ENCODE measurements at places on chromosomes 1 and 21.

DNA sequence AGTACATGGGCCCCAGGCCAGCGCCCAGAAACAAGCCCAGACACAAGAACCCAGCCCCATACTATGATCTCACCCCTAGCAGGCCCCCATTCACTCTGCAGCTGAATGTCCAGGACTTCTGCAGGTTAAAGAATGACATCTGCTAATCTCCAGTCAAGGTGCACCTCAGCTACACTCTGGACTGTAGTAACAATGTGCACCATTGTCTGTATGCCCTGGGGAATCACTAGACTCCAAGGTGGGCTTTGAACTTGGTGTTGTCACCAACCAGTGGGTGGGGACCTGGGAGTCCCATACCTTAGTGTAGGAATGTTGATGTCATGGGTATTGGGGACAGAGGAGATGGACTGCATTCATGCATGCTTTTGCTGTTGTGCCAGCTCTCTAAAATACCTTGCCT lies 10.3 kb downstream of the KCNE1 start:
- DNase-seq = no peak

GRCh38 chr1:153260585-153261280 lies 1.2 kb downstream of the LORICRIN start:
- DNase-seq = no peak

GRCh38 chr1:113963281-113963906 lies 15.9 kb upstream of the OLFML3 start:
- DNase-seq = no peak

GRCh38 chr1:244011271-244011670 lies 39.8 kb upstream of the ZBTB18 start:
- DNase-seq = no peak

- DNase-seq = no peak
These were observed 98.5 kb upstream of the DMRTA2 start for GRCh38 chr1:50521703-50522102.

DNA sequence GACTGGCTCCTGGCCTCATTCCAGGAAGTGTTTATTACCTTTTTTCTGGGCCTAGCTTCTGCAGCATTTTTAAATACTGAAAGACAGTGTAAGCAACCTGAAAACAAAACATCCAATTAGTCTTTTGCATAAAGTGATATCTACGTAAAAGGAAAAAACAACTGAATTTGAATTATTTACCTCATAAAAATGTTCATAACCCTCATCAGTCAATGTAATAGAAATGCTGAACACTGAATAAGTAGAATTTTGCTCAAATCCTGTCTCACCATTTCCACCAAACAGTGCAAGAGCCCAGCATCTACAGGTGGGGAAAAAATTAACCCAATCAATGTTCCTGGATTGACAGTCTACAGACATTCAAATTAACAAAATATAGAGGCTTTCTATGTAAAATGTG lies 64.0 kb downstream of the NRDC start:
- no peak for DNase-seq

DNA sequence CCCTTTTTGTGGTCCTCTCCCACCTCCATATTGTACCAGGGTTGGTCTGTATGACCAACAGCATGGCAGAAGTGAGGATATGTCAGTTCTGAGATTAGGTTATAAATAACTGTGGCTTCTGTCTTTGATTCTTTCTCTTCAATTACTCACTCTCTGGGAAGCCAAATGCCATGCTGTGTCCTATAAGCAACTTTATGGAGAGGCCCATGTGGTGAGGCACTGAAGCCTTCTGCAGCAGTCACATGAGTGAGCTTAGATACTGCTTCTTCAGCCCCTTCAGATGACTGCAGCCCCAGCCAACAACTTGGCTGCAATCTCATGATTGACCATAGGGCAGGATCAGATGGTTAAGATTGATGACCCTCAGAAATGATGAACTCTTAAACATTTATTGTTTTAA lies 34.0 kb upstream of the SAMD13 start:
- no peak for DNase-seq

GRCh38 chr1:8649875-8650274 lies 167.6 kb downstream of the RERE start:
- DNase-seq = no peak

GRCh38 chr1:45009296-45009865 lies 1.7 kb downstream of the HECTD3 start:
- no peak for DNase-seq

GRCh38 chr1:201501144-201501543 lies 5.8 kb downstream of the CSRP1 start:
- DNase-seq = no peak

DNA sequence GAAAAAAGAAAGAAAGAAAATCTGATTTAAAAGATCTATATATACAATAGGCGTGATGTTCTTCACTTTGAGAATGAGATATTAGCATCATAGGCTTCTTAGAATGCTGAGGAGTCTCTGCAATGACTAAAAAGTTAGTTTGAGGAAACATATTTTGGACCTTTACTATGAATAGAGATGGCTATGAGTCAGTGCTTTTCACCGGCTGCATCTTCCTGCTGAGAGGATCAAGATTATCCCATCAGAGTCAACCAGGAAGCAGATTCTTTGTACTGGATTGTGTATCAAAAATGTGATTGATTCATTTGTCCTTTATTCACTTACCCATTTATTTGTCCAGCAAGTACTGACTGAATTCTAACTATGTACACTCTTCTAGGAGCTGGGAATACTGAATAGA lies 144.2 kb downstream of the KCNK2 start:
- no peak for DNase-seq

DNA sequence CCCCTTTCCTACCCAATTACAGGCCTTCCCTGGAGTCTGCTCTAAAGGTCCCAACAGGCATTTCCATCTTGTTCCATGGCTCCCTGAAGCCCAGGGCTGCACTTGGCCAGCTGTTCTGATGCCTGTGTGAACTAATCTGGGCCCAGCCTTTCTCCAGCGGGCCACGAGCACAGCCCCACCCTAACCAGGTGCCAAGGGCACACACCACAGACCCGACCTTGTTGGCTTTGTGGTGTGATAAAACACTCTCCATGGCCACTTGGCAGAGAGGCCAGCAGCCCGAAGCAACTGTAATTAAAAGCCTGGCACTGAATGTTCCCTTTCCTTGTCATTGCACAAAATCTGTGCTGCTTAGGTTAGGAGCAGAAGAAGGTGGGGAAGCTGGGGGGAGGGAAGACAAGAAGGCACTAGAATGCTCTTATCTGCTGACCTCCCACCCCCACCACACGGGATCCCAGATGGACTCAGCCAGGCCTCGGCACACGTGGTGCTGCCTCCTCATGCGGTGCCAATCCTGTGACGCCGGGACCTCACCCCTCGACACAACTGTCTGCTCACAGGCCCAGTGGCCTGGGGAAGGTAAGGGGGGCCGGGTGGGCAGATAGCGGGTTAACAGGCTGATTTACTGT lies 9.9 kb downstream of the HCRTR1 start:
- no peak for DNase-seq

GRCh38 chr21:44993321-44994046 lies 53.7 kb downstream of the SLX9 start:
- no peak for DNase-seq

DNA sequence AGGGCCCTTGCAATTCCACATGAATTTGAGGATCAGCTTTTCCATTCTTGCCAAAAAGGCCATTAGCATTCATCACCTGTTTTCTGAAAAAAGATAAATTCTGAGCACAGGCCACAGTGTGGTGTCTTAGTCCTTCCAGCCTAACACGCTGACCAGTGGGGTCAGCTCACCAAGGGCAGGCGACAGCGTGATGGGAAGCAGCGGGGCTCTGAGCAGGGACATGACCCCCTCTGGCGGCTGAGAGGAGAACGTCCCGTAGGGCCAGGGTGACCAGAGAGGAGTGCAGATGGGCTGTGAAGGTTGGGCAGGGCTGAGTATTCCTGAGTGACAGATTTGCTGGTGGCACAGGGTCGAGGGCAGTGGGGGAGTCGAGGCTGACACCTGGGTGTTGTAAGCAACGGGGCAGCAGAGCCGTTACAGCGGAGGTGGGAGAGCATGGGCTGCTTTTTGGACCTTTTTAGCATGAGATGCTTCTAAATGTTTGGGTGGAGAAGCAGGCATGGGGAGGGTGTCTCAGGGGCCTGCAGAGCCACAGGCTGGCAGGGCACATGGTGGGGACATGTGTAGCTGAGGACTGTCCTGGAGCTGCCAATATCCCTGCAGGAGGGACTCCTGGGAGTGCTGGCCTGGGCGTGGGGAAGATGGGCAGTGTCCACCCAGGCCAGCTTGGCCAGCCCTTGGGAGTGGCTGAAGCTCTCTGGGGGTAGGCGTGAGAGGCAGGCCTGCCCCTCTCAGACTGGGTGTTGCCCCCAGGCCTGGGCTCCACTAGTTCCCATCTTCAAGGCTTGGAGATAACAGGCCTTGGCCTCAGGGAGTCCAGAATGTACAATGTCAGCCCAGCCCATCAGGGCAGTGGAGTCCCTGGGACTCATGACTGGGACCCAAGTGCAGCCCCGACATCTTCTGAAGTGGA lies 8.6 kb upstream of the CALML6 start:
- DNase-seq = peak; percentile 66

DNA sequence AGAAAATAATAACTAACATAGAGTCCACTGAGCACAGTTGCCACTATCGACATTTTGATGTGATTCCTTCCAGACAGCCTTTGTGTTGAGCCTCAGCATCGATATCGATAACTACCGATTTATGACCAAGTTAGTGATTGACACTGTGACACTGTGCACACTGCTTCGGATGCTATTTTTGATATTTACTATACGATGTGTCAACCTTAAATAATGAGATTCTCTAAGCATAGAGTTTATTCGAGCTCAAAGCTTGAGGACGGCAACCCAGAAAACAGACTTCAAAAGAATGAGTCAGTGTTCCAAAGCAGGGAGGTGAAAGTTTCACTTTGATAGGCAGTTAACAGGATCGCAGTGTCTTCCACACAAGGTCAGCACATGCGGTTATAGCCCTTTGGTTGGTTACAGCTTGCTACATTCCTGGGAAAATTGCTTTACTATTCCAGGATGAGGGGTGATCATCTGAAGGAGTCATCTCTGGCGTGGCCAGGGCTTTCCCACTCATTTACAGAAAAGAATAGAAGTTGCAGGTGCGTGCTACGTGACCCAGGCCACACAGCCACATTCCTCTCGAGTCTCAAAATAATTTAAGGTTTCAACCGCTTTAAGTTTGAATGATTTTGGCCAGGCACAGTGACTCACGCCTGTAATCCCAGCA lies 53.6 kb upstream of the EFHD2 start:
- DNase-seq = no peak

DNA sequence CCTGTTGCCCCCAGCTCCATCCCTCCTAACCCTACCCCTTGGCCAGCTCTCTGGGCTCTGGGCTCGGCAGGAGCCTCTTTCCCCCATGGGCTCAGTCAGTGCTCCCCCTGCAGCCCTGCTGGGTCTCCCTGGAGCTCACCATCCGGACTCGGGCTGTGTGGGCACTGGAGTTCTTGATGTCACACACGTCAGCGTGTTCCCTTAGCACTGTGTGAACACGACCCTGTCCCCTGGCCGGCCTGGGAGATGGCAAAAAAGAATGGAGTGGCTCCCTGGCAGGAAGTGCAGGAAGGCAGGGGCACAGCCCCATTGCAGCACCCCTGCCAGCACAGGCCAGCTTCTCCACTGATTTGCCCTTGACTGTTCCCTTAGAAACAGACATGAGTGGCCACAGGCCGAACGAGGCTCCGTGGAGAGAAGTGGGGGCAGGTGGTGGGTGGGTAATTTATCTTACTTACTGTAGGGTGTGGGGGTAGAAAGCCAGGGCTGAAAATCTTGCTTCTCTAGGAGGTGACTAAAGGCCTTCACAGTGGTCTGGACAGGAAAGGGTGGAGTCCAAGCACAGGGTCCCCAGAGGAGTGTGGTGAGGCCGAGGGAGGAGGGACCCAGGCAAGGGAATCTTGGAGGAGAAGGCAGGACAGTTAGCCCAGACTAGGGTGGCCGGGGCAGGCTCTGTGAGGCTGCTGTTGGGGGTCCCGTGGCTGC lies 381.7 kb upstream of the VAMP3 start:
- no peak for DNase-seq

- no peak for DNase-seq
These were observed 704.5 kb upstream of the ADGRL4 start for GRCh38 chr1:79711001-79711431.

DNA sequence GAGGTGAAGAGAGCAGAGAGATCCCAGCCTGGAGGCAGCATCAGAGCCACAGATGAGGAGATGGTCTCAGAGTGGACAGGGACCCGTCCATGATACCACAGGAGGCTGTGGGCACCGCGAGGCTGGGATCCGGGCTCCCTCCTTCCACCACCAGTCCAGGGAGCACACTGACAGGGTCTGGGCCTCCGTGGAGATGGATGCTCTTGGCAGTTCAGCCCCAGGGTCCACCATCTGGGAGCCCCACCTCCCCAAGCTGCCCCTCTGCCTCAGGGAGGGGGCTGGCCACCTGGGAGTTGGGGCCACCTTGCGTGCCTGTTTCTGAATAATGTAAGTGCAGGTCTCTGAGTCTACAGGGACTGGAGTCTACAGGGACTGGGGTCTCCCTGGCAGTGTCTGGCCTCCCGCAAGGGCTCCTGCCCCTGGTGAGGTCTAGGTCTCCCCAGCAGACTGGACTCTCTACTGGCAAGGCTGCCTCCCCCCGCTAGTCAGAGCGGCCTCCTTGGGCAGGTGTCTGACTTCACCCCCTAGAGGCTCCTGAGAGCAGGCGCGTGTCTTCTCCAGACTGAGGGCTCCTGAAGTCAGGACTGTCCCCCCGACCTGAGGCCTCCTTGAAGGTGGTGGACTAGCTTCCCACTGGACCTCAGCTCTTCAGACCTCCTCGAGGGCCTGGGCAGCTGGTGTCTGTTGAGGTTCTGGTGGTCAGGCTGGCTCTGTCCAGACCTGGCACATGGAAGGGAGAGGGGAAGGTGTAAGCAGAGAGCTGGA lies 218.5 kb downstream of the PTPRU start:
- DNase-seq = no peak

DNA sequence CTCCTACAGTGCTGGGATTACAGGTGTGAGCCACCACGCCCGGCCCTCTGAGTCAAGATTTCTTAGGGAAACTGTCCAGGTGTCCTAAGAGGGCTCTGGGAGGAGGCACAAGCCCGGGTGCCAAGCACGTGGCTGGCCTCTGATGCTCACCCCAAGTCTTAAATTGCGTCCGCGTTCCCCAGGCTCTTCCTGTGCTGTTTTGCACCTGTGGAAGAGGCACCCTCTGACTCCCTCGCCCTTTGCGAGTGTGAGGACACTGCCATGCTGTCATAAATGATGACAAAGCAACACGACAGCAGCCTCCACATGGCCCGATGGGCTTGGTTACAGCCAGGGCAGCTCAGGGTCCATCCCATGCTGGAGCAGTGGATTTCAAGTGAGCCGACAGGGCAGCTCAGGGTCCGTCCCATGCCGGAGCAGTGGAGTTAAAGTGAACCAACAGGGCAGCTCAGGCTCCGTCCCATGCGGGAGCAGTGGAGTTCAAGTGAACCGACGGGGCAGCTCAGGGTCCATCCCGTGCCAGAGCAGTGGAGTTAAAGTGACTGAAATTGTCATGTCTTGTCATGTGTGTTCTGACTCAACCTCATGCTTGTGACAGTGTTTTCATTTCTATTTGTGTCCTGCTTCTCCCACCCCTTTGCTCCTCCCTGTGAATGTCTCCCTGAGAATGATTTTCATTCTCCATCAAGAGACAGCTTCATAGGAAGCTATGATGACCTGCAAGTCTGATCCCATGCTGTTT lies 33.9 kb downstream of the PCNT start:
- DNase-seq = no peak

GRCh38 chr1:23984417-23985186 lies 4.5 kb upstream of the SRSF10 start:
- no peak for DNase-seq
